NCI-H69 (cell line): ENCODE measurements at places on chromosomes 13 and 19.

DNA sequence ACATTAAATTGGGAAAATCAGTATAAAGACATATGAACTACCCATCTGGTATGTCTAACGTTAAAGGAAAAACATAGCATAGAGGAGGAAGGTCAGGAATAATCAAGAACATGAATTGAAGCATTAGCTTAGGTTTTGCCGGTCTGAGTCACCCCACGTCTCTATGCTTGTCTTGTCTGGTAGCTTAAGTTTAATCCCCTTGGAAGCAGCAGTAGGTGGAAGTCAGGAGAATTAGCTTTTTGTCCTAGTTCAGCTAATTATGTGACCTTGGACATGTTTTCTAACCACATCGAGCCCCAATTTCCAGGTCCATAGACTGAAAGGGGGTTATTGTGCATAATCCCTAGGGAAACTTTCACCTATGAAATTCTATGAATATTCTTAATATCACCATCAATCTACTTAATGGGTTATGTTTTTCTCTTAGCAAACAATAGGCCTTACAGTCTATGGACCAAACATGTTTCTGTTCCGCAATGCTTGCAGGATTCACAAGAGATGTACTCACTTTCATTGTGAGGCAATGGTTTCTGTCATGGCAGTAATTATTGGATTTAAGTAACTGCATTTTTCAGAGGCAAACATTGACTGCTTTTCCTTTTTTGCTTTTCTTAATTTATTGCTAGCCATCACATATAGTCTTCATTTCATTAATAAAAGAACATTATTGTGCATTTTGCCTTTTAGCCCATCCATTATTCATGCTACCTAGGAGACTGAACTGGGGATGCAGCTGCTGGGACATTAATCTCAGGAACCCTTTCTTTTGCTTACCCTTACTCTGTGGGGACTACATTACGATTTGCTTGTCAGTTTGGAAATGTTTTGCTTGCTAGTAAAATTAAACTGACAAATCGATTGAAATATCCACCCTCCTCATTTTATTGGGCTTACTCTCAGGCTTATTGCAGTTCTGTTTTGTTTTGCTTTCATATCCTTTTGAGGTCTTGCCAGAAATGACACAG, 304.8 kb upstream of the MAB21L1 start:
- no peak for DNase-seq

DNA sequence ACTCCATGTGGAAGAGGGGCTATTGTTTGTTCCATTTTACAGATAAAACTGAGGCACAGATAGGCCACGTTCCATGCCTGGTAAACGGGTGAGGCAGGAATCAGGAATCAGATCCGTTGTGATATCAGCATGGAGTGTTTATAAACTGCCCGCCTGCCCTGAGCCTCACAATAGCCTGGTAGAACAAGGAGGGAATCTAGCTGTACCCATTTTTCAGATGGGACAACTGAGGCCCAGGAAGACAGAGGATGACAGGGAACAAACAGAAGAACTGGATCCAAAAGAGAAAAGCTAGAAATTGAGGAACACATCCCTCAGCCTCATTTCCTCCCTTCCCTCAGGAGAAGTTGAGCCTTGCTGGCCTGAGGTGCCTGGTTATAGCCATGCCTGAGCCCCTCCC, 32.5 kb downstream of the CERS4 start:
- DNase-seq: no peak

- no peak for DNase-seq
Measured at GRCh38 chr13:40980461-40980860, 38.7 kb downstream of the ELF1 start.

DNA sequence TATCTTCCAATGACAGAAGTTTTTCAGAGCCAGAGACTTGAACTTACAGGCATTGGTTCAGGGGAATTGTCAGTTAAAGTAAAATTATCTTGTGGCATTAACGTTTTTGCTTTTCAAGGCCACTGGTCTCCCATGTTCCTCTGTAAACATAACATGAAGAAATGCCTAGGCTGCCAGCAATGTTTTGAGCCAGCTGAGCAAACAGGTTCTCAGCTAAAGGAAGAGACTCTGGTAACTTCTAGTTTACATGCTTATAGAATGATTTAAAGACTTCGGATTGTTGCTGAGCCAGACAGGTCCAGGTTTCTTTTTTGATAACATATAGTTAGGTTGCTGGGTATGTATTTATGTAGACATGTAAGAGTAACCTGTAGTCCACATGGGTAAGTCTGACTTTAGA, 35.7 kb downstream of the ZNF493 start:
- DNase-seq: no peak

DNA sequence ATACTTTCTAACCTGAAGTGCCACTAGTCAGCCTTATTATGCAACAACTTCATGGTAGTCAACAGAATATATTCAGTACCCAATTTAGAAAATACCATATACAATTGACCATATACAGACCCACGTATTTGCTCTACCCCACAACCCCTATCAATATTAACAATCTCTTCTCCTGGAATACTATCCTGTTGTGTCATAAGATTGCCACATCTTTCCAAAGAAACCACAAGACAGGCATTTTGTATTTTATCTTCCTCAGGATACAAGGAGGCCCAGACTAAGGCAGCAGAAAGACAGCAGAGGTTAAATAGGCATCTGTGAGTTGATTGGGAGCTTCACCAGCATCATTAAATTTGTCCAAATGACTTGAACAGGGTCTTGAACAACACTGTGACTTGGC, 4.5 kb downstream of the SPART start:
- DNase-seq: no peak

DNA sequence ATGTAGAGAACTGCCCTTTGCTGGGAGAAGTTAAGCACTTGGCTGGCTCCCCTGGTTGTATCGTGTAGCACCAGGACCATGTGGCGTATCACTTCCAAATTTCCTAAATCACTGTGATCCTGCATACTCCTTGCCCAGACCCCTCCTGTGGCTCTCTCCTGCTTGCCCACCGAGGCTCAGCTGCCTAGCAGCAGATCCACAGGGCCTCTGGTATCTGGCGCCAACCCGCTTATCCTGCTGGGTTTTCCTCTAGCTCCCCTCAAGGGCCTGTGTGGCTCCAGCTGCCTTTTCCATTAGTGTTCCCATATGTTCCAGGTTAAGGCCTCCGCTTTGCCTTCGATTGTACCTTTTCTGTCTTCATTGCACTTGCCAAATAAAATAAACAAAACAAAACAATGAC, 16.5 kb downstream of the LRCH1 start:
- DNase-seq: peak; percentile 30

DNA sequence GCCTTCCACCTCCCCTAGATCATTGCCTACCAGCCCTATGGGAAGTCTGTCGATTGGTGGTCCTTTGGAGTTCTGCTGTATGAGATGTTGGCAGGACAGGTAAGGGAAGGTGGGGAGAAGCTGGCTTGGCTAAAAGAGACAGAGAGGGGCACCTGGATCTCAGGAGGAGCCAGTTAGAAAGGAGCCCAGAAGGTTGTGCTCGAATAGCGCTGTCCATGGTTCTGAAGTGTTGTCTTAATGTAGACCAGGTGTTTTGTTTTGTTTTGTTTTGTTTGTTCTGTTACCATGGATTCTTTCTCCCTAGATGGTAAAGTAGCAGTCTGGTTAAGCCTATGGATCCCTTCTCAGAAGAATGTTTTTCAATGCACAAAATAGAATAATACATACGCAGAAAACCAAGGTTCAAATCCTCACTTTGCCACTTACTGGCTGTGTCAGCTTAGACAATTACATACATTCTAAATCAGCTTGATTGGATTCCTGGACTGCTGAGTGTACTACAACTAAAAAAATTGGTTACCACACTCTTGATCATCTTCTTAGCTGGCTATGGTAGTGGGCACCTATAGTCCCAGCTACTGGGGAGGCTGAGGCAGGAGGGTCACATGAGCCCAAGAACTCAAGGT, 5.9 kb upstream of the CACNG7 start:
- no peak for DNase-seq

- DNase-seq: peak; percentile 97
Measured at GRCh38 chr19:1241417-1242095, at the start of gene ATP5F1D. TSS of gene ATP5F1D (plus strand) at chr19:1241751. CDS start at chr19:1241851, 100 bp downstream.

DNA sequence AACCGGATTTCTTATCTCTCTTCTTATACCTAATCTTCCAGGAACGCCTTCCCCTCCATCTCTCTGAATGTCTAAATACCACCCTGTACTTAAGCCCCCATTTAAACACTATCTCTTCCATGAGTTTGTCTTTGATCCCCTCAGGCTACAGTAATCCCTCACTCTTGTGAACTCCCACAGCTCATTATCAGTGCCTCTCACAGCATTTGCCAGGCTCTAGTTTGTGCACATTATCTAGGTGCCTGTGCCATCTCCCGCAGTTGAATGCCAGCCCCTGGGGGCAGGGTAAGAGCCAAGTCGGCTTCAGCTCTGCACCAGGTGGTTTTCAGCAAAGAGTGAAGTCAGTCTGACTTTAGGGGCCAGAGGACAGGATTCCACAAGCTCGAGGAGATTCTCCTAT, 71.4 kb downstream of the FREM2 start:
- peak; percentile 77 for DNase-seq

GRCh38 chr13:30745906-30746686, 10.8 kb downstream of the ALOX5AP start:
- peak; percentile 13 for DNase-seq

DNA sequence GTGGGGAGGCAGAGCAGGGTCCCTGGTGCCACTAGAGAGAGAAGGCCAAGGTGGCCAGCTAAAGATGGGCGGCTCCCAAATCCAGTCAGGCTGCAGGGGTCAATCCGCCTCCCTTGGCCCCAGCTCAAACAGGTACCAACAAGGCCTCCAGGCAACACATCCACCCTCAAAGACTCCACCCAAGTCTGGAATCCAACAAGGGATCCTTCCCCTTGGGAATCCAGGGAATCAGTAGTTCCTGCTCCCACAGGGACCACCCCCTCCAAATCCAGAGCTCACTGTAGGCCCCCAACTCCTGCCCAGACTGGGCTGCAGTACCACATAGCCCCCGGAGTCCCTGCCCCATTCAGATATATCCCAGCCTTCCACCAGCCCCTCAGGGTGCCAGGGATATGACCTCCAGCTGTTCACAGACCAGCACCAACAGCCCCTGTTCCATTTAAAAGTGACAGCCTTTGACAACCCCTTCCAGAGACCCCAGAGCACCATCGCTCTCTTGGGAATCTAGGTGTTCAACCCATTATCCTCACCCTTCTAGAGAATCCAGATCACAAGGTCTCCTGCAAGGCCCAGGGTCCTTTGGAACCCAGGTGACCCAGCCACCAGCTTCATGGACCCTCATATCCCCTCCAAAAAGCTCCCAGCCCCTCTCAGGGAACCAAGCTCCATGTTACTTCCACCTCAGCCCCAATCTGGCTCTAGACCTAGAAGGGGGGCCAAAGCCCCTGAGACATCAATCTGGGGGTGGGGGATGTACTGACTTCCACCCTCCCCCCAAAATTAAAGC, 3.2 kb downstream of the ERF start:
- DNase-seq: peak; percentile 35

- DNase-seq: no peak
Measured at GRCh38 chr19:15570420-15570819, 44.6 kb upstream of the CYP4F8 start.

DNA sequence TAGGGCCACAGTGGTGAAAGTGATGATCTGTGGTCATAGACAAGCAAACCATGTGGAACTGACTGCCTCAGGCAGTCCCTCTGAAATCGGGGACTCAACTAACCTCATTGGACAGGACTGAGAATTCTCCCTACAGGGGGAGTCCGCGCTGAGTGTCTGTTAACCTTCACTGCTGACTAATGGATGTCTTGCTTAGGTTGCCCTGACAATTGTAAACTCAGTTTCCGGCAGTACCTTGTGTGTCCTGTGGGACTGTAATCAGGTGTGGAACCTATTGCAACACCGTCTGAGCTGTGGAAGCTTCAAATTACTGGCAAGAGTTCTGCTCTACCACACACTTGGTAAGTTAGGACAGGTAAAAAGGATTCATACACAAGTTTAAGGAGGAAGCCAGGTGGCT, 21.8 kb downstream of the ZNF77 start:
- peak; percentile 94 for DNase-seq

GRCh38 chr13:31595563-31595962, 143.8 kb upstream of the RXFP2 start:
- no peak for DNase-seq

GRCh38 chr13:105638426-105638825, 897.0 kb downstream of the EFNB2 start:
- DNase-seq: no peak

DNA sequence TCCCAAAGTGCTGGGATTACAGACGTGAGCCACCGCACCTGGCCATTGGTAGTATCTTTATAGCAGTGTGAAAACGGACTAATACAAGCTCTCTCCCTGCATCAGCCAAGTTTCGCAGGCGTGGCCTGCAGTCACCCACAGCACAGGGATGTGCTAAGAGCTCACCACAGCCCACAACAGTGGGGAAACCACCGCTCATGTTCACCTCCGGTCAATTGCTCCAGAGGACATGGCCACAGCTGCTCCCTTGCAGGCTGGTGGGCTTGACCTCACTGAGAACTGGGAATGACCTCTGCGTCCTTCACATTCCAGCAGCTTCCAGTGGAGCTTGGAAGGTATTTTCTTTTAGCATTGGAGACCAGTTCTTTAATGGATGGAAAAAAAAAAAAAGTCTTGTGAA, 156.4 kb downstream of the KCTD15 start:
- no peak for DNase-seq

DNA sequence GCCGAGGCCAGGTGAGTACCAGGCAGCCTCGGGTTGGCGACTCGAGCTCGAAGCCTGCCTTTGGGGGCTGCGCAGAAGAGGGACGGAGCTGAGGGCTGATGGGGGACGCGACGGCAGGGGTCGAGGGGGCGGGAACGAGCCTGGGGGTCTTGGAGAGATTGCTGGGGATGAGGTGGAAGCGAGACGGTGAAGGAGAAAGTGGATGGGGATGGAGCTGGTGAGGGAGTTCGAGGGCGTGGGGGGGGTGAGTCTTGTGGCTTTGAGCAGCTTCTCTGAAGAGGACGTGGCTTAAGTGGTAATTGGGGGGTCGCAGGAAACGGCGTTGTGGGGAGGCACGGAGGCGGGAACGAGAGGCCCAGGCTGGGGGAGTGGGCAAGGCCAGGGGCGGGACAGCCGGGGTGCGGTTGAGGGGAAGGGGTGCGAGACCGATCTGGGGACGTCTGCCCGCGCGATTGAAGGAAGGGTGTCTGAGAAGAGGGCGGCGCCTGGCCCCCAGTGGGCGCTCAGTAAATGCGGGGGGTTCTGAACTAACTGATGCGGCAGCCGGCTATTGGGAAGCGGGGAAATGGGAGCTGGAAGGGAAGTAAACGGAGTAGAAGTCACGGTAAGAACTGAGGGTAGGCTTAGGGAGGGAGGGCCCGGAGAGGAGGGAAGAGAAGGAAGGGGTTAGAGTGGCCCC, 426 bp downstream of the MYO9B start:
- DNase-seq: peak; percentile 59

- no peak for DNase-seq
Measured at GRCh38 chr19:46303322-46303690, 6.5 kb downstream of the HIF3A start.

DNA sequence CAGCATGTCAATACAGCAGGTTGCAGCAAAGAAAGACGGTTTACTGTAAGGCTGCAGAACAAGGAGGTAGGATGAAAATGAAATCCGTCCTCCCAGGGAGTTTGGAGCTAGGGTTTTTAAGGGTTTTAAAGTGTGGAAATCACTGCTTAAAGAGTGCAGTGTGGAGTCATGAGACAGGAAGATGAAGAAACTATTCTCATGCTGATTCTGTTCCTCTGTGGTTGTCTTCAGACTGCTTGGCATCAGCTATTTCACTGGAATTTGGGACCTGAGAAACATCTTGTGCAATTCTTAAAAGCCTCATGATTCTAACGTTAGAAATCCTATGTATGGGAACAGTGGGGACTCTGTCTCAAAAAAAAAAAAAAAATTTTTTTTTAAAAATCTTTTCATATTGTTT, 11.4 kb downstream of the ZNF331 start:
- no peak for DNase-seq

GRCh38 chr13:95643571-95643935, 953 bp downstream of the DZIP1 start:
- DNase-seq: peak; percentile 14
